GM06990 (cell line): ENCODE measurements at places on chromosomes 16 and 17.

DNA sequence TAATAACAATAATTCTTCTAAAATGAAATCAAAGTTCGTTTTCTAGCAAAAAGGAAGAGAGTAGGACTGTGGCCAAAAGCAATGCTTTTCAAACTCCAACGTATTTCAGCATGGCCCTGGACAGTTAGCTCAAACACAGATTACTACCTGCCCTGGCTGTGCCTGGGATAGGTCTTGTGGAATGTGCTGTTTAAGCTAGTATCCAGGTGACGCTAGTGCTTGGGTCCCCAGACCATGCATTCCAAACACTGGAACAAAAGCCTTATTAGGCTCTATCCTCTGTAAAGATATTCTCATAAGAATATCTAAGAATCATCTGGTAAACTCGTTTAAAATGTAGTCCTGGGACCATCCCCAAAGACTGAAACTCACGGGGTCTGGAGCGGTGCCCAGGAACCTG, 52.6 kb upstream of the MEAK7 start:
- no peak for DNase-seq

DNA sequence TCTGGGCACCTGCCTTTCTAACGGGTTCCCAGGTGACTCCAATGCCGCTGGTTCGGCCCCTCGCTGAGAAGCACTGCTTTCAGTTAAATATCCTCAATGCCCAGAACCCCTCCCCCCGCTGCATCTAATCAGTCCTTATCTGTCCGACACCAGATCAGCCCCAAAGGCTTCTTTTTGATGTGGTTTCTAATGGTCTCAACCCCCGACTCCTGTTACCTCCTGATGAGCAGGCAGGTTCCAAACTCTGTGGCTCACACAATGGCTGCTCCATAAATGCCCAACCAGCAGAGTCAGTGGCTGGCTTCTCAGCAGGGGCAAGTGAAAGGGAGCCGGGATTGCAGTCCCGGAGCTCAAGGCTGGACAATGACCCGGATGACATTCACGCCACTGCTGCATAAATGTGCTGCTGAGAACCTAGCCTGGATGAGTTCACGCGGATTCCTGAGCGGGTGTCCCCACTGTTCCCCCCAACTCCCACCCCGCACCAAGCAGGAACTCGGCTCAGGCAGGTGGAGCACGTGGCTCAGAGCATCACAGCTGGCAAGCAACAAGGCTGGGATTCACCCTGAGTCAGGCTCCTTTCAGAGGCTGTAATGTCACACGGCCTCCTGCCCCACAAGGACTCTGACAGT, 1.0 kb upstream of the SLC38A8 start:
- no peak for DNase-seq

- no peak for DNase-seq
Observed at GRCh38 chr17:57405491-57406072, 149.3 kb downstream of the MSI2 start.

- no peak for DNase-seq
Observed at GRCh38 chr17:50544516-50544915, 2.5 kb upstream of the SPATA20 start.

- DNase-seq: no peak
Observed at GRCh38 chr16:50301626-50302471, 35.5 kb downstream of the ADCY7 start.

DNA sequence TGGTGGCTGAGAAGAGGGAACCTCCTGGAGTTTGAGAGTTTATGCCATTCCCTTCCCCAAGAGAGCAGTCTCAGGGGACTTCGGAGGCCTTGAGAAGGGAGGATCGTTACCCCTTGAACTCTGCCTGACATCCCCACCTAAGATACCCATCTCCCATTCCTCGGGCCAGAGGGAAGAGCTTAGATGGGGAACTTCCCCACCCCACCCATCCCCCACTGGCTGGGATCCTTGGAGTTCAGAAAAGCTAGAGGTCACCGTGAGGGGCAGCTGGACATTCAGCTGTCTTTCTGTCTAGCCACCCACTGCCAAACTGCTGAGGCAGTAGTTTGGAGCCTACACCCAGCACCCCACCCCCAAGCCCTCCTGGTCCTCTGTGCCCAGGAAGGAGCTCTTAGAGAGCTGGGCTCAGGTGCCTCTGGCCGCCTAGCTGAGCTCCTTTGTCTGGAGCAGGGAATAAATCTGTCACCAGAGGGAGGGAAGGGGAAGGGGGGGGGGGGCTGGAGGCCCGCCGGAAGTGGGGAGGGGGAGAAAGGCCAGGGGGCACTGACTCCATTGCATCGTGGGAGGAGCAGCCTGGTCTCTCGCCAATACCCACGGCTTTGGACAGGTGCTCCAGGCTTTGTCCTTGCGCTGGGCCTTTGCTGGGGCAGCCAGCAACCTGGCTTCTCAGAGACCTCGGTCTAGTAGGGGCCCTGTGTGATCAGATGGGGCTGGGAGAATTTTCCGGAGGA, 1.0 kb downstream of the HSD11B2 start:
- no peak for DNase-seq

DNA sequence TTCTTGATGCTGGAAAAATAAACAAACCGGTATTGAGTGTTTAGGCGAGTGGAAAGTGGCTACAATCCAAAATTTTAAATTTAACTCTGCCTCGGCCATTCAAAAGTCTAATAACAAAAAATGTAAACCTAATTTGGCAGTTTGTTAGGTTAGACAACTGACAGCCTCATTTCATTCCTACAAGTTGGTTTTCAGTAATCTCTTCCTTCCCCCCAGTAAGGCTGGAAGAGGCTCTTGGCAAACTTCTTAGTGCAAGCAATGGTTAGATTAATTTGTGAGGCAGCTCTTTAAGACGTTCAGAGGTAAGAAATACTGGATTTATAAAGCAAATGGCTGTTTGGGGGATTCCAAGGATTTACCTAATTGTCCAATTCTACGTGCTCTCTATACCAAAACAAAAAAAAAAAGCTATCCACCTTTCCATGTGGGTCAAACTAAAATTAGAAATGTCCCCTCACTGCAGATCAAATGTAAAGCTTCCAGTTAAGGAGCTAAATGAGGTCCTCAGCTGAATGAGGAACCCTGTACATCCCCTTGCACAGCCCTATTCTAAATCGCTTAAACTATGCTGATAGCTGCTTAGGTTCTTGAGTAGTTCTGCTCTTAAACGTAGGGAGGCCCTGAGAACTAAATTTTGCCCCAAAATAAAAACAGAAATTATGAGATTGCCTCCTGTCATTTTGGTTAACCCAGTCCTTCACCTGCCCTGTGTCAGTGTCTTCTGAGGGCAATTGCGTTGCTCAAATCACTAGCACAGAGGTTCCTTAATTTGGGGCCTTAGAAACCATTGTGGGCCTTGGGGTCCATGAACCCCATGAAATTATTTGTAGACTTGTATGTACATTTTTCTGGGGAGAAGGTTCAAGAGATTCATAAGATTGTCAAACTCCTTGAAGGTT, 2.9 kb downstream of the HEXIM1 start:
- no peak for DNase-seq

GRCh38 chr17:48550502-48551213, 5.7 kb upstream of the HOXB2 start:
- DNase-seq: no peak

DNA sequence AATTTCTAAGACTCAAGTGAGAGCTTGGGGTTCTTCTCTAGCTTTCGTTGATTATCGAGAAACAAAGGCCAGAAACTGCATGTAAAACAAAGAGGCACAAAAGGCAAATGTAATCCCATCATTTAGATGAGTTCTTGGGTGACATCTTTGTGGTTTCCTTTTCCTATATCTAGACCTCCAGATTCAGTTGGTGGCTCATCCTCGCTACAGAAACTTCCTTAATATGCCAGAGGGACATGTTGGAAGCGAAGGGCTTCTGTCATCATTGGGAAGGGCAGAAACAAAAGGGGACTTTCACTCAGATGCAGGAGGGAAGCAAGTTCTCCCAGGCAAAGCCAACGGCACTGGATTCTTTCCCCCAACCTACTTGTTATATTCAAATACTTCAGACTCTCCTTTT, 150.6 kb upstream of the ZFHX3 start:
- DNase-seq: no peak

GRCh38 chr17:79252886-79253285, 178.3 kb downstream of the ENGASE start:
- no peak for DNase-seq

DNA sequence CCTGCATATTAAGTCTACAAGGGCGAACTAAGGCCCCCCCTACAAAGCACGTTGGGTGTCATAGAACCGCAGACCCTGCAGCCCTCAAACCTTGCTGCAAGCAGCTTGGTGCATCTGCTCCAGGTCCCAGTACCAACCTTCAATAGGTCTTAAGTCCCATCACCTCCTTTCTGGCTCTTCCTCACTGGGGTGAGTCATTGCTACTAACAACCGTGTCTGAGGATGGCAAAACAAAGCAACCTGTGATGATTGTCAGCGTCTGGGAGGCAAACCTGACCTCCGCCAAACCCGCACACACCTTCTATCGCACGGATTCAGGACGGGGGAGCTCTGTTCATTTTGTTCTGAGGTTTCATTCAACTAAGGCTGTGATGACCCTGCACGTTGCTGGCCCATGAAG, 138.9 kb downstream of the SLC39A11 start:
- DNase-seq: no peak

DNA sequence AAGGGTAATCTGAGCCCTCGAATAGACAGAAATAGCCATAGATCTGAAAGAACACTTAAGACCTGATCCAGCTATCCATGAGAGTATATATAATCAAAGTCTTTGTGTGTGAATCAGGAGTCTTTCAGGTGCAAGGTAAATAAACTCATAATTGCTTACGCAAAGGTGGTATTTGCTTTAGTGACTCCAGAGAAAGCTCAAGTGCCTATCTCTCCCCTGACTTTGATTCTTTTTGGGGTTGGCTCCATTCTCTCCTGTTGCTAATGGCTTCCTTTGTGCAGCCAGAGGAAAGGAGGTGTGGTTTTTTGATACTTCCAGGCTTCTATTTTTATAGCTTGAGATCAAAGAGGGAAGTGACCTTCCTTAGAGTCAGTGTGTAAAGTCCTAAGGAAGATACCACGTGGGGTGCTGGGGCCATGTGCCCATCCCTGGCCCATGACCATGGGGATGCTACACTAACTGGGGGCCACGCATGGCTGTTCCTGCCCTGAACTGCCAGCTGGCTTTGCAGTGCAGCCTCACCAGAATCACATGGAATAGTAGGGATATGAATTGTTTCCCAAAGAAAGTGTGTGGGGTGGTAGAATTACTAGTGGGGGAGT, 45.8 kb downstream of the TENT4B start:
- DNase-seq: no peak

GRCh38 chr17:52476638-52477313, 318.3 kb upstream of the CA10 start:
- DNase-seq: no peak
